ENCODE measurements at places on chromosomes 3 and 15.

DNA sequence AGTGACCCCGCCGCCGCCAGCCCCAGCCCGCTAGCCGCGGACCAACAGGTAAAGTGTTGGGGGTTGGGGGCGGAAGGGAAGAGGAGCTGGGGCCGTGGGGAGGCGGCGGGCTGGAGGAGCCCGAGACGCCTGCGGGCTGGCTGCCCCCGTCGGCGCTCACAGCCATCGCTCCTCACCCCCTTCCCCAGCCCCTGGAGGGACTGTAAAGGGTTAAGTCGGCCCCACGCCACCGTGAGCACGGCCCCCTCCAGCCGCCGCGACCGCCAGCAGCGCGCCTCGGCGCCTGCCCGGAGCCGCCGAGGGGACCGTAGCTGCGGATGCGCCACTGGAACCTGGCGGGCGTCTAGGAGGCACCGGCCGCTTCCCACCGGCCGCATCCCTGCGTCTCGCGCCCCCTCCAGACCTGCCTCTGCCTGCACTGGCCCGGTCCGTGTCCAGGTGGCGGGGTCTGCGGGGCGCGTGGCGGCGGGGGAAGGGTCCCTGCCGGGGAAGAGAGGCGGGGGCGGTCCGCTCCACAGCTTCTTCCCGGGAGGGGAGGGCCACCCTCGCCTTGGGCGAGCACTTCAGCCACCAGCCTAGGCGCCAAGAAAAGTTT lies 522 bp downstream of the MED12L start:
- DNase-seq: no peak

DNA sequence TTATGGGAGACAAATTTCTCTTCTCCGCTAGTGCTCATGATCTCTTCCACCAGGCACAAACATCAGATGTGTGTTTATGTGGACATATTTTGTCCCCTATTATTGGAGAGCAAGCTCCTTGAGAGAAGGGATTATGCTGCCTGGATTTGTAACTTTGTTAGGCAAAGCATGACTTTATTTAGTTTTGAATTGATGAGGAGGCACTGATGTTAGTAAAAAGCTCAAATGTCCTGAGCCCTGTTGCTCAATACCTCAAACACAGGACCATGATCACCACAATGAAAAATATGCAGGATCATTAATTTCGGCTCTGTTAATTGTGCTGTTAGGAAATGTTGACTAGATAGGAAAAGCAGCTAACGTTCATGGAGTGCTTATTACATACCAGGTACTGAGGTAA lies 29.1 kb downstream of the SCG5 start:
- DNase-seq: no peak

GRCh38 chr3:159029306-159030026 lies 227.6 kb downstream of the MFSD1 start:
- no peak for DNase-seq

DNA sequence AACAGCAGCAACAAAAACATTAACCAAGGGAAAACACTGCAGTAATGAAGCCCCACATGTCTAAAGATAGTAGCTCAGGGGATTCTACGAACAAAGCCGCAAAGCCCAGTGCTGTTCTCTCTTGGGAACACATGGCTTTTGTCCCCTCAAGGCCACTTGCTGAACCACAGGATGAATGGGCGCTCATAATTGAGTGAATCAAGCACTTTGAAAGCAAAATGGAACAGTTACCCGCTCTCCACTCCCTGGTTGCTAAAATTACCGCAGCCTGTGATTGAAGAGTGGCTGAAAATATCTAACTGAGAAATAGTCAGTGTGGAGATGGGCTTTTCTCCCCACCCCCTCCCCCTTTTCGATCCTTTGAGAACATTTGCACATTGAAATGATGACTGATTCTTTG lies 39.6 kb downstream of the RASGRF1 start:
- DNase-seq: no peak

DNA sequence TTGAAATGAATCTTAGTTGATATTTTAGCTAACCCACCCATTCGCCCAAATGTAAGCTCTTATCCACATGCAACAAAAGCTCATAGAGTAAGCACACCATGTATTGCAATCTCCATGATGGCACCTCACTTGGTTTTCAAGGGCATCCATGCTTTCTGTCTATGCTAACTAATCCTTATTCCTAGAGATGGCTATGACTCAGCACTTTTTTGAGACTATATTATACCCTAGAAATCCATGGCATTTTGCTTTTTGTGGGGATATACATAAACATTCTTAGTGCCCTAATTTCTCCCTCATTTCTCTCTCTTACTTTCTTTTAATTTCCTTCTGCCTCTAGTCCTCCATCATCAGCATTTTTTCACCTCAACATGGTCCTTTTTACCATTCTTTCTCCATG lies 168.5 kb upstream of the STT3B start:
- DNase-seq: no peak

DNA sequence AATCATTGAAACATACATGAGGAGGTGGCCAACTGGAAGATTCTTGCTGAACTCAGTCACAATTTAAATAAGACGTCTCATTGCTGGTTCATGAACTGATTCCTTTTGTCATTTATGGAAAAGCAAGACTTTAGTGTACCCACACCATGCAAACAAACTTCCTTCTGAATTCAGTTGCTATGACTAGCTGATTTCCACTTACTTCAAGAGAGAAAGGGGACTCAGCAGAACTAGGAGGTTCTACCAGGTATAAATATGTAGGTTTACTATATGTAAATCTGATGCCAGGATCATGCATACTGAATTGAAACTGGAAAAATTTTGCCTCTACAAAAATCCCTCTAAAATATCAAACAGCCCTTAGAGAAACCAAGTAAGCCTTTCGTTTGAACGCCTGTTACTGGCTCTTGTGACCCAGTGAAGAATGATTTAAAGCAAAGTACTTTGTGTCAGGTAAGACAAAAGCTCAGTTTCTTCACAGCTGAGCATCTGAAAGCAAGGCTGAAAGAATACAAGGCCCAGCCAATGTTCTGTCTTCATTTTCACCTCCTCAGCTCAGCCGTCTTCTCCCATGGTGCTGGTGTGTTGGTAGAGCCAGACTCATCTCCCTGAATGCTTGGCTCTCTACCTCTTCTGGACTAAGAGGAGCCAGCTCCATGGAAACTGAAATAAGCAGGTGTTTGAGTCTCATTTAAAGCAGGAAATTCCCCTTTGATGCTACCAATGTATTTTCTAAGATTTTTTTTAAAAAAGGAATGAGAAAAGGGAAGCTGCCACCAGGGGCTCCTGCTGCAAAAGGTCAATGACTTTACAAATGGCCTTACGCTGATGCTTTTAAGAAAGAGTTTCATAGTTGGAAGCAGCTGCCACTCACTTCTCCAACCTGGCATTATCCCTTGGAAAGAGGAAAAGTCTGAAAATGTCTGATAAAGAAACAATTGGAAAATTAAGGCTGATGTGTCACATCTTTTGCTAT lies 301.6 kb downstream of the EFHB start:
- DNase-seq: no peak

DNA sequence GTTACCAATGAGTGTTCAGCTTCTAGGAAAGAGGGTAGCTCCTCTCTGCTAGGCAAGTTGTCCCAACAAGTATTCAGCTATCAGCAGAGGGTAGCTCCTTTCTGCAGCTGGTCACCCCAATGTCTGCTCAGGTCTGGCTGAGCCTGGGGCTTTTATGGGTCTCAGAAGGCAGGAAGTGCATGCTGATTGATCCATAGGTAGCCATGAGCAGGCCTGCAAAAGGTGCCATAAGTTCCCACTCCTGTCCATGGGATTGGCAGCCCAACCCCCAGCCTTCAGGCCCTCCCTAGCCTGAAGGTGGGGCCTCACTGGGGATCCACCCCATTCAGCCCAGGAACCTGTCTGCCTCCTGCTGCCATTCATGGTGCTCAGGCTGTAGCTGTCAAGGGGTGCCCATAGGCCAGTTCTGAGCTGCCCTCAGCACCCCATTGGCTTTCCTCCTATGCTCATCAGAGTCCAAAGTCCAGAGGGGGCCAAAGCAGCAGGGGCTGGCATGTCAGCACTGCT lies 34.6 kb upstream of the DNAJC13 start:
- no peak for DNase-seq

GRCh38 chr15:81981908-81982307 lies 63.9 kb downstream of the MEX3B start:
- DNase-seq: no peak

GRCh38 chr3:102195198-102195948 lies 239.4 kb upstream of the ZPLD1 start:
- no peak for DNase-seq
